ENCODE measurements at places on chromosomes 12 and 14.

DNA sequence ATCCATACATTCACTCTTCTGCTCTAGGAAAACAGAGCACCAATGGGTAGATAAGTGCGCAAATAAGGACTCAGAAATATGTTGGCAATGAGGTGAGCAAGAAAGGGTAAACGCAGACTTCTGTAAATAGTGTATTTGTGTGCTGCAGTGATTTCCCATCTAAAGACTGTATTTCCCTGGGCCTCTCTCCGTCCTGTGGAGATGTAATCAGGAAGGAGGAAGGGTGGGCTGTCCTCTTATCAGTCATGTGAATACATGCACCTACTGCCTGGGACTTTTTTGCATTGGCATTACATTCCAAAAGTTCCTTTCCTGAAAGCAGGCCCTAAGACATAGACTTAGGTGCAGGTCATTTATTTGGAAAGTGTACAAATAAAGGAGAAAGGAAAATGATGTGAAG, 114.5 kb downstream of the OTOGL start:
- no peak for DNase-seq

DNA sequence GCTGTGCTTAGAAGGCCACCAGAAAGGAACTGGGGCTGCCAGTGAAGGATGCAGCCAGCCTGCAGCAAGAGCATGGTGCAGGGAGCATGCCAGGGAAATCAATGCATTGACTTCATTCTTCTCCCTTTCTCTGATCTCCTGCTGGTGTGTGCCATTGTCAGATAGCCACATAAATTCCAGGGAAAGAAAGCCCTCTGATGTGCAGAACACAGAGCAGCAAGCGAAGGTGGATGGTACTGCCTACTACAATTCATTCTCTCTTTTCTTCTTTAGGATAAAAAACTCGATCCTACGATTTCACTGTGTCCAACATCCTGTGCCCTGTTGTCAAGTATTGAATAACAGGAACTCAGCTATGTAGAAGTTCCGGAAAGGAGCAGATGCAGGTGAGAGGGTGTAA, 446.7 kb upstream of the TMEM132C start:
- no peak for DNase-seq

- peak; percentile 53 for DNase-seq
Observed at GRCh38 chr12:4107911-4108697, 165.5 kb upstream of the CCND2 start.

- DNase-seq, result no peak
Observed at GRCh38 chr12:82937151-82937550, 250.4 kb downstream of the TMTC2 start.

DNA sequence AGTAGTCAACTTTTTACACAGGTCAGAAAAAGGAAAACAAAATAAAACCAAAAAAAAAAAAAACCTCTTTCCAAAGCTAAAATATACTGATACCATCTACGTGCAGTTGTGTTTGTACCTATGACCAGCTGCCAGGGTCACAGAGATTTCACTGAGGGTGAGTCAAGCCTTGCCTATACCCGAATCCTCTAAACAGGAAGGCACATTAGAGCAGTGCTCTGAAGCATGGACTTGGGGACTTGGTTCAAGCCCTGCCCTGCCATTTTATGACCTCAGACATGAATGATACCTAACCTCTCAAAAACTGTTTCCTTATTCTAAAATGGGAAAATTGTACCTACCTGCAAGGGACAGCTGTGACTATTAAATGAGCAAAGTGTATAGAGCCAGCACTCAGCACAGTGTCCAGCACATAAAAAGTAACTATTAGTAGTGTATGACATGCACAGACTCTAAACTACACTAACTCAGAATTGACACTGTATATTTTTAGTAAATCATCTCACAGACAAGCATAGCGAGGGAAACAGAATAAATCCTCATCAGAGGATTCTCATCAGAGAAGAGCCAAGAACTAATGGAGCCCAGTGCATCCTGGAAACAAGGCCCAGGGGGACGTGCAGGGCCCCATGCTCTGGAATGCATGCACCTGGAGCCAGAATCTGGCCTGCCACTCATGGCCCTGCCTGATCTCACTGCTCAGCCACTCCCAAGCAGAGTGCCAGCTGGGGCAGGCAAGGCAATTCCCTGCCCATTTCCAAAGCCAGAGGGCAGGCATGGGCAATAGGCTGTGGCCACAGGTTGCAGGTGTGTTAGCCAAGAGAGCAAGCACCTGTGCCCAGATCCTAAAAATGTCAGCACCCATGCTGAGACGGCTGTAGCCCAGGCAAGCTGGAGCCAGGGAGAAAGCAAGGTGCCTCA, 57.0 kb downstream of the NT5DC3 start:
- DNase-seq, result no peak

DNA sequence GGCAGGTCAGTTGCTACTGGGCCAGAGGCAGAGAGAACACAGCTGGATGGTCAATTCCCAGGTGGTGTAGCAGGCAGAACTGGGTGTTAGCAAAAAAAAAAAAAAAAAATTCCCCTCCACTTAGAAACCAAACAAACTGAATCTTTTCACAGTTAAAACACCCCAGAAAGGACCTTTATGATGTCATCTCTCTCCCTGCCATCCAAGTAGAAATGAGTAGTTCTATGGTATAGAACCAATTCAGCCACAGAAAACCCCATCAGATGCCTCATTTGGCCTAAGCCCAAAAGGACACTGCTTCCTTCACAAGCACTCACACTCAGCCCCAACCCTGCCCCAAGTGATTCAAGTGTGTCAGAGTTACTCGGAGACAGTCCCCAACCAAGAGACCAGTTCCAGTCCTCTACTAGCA, 230.8 kb downstream of the DPF3 start:
- DNase-seq, result no peak

DNA sequence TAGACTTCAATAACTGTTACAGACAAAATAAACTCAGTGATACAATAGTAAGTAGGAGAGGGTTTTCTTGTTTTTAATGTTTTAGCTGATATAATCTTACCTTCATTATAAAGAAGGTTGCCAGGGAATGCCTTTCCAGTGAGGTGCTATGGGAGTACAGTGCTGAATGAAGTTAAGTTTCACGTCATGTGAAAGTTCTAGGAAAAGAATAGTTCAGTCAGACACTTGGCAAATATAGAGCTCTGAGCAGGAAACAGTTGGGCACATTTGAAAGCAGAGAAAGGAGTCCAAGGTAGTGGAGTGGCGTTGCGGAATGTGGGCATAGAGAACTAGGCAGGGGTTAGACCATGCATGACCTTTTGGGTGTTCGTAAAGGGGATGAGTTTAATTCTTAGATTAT, 88.6 kb upstream of the DCN start:
- DNase-seq, result no peak

DNA sequence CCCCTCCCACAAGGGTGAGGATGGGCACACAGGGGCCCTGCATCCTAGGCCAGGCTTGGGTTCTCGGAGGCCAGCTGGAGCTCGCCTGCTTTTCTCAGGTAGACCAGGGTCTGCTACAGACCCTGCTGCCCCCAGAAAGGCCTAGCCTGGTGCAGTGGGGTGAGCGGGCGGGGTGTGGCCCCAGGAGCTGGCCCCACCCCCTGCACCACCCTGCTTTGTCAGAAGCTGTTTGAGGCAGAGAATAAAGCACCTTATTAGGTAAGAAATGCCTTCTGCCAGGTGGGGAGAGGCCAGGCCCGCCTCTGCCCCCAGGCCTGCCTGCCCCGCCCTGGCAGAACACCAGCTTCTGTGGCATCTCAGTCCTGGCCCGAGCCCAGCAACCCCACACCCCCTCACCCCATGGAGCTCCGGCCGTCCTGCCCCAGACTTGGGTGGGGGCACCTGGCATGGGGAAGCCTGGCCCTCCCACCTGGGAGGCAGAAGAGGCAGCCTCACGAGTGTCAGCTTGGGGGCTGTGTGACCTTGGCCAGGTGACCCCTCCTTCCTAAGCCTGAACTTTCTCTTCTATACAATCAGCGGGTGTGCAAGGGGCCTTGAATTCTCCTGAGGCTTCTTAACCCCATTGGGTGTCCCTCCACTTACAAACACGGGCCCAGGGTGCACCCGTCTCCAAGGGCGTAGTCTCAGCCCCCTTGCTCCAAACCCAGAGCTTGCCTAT, 43.2 kb downstream of the KRT80 start:
- no peak for DNase-seq

DNA sequence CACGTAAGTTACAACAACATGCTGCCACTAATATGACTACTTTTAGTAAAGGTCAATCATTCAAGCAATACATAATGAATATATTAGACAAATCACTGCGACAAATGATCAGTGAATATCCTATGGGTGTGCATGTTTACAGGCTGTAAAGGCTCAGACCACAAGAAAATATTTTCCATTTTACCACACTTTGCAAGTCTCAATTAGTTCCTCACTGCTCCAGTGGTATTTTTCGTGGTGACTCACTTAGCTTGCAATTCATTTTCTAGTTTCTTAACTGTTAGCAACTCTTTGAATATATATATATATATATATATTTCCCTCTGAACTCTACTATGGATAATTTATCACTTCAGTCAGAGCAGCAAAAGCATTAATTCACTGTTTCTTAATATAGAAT, 96.9 kb downstream of the EML5 start:
- no peak for DNase-seq

DNA sequence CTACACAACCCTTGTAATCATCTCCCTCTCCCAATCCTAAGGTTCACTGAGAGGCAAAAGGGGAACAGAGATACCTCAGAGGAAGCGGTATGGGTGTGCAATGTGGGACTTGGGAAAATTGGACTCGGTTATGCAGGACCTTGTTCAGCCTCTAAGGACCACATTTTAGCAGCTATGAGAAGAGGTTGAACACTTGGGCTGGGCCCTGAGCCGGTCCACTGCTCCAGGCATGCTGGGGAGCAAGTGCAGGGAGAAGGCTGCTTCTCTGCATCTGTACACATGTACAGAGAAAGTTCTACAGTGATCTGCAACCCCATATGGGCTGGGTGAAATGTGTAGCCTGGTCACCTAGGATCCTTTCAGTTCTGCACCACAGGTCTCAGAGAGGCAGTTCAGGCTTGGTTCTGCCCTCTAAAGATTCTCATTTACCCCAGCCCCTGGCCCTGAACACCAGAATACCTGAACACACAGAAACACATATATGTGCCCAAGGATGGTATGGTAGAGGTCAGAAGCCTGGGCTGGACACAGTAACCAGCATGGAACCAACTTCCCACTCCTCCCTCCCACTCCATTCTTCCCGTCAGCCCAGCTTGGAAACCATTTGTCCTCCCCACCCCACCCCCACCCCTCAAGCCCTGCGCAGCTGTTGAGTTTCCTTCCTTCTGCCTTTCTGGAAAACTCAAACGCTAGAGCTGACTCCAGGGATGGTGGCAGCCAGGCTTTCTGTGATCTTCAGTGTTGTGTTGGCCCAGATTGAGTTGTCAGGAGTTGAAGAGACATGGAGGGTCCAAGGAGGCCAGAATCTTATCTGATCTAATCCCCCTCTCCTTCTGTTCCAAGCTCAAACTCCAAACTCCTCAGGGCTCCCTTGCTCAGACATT, 10.4 kb downstream of the HOXC5 start:
- DNase-seq, result no peak

GRCh38 chr14:76786601-76787000, 25.3 kb downstream of the VASH1 start:
- DNase-seq, result no peak

- no peak for DNase-seq
Observed at GRCh38 chr12:5716976-5717375, 228.1 kb downstream of the ANO2 start.

GRCh38 chr14:65303899-65304222, 108.7 kb upstream of the FUT8 start:
- no peak for DNase-seq

GRCh38 chr12:110023059-110023980, 24.1 kb downstream of the ANKRD13A start:
- DNase-seq, result no peak

DNA sequence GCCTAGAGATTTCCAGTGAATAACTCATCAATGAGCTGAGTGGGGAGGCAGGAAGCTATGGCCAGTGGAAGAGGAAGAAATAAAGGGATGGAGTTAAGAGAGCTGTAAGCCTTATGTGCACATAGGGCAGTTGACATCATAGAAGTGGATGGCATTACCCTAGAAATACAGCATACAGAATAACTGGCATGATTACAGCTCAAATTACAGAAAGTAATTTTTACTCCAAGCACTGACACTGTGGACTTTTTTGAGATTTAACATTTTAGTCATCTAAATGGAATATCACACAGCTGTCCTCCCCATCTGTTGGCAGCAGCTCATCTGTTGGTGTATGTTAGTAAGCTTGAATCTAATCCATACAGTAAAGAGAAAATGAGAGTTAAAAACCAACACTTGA, 5.4 kb upstream of the IPO8 start:
- no peak for DNase-seq

- no peak for DNase-seq
Observed at GRCh38 chr14:23043754-23044153, 1.7 kb downstream of the PSMB11 start.

DNA sequence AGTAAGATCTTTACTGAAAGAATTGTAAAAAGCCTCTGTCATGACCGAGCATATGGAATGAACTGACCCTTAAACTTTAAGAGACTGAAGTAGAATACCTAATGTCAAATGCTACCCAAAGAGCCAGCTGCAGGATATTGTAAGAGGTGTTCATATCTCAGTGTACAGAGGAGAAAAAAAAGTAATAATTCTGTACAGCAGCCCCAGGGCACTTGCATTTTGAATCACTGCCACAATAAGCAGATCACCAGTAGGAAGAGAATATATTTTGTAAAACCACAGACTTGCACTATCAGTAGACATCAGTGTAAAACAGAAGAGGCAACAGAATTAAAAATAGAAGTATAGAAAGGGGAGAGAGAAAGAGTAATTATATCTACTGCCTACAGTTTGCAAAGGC, 162.6 kb downstream of the PPFIA2 start:
- no peak for DNase-seq

- no peak for DNase-seq
Observed at GRCh38 chr12:90970911-90971310, 15.9 kb upstream of the CCER1 start.

- DNase-seq, result no peak
Observed at GRCh38 chr14:92549105-92549858, 35.7 kb downstream of the RIN3 start.

DNA sequence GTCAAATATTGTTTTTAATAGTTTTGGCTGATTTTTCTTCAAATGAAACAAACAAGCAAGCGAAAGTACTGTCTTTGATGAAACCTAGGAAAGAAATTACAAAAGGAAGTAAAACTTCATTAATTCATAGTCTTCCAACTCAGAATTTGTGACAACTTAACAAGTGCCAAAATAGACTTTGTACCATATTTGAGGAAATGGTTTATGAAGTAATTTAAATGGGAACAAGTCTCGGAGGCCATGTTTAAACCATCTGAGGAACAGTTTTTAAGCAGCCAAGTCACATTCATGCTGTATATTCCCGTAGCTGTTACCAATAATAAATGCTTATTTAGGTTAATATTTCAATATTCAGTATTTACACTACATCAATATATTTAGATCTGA, 745 bp upstream of the ARHGDIB start:
- DNase-seq, result no peak

Measured in activated CD8-positive, alpha-beta memory T cell treated with anti-CD3 and anti-CD28 coated beads, Interleukin-2, amount 50 U/mL, for 48 hours (primary cell).